HS-27A (cell line): ENCODE measurements at places on chromosomes 6 and 20.

- no peak for DNase-seq
Measured at GRCh38 chr6:137231895-137232294, 12.7 kb upstream of the IFNGR1 start.

GRCh38 chr6:10595731-10596664 lies 74.8 kb downstream of the GCNT2 start:
- DNase-seq: no peak

GRCh38 chr20:34452281-34452982 lies 63.8 kb upstream of the DYNLRB1 start:
- no peak for DNase-seq

DNA sequence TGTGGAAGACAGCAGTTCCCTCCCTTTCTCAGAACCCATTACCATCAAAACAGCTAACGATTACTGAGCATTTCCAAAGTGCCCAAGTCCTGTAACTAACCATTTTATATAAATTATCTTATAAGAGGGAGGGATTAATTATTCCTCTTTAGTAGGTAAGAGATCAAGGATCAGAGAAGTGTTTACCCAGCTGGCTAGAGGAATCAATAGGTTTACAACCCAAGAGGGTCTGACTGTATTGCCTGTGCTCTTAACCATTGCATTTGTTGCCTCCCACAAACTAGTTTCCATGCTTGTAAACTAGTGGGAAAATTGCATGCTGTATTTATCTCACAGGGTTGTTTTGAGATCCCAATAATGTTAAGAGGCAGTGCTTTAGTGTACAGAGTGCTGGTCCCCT lies 3.7 kb upstream of the DBNDD2 start:
- no peak for DNase-seq

DNA sequence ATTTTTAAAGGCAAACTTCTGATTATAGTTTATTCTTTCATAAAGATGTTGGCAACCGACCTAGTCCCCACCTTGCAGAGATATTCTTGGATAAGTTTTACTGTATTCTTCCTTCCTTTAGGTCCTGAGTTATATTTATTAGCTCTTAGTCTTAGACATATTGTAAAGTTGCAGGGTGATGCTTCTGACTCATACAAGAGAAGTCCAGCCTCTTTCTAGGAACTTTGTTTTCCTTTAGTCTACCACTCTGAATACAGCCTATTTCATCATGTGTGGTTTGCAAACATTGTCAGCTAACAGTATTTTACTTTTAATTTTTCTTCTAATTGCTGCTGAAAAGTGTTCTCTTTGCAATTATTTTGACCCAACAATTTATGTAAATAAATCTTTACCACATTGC lies 686.7 kb downstream of the COL12A1 start:
- no peak for DNase-seq

GRCh38 chr6:159976686-159977254 lies 7.9 kb downstream of the IGF2R start:
- DNase-seq: no peak

GRCh38 chr6:74181471-74181870 lies 485.5 kb downstream of the CD109 start:
- no peak for DNase-seq

GRCh38 chr20:24144371-24144770 lies 155.8 kb upstream of the GGTLC1 start:
- no peak for DNase-seq

DNA sequence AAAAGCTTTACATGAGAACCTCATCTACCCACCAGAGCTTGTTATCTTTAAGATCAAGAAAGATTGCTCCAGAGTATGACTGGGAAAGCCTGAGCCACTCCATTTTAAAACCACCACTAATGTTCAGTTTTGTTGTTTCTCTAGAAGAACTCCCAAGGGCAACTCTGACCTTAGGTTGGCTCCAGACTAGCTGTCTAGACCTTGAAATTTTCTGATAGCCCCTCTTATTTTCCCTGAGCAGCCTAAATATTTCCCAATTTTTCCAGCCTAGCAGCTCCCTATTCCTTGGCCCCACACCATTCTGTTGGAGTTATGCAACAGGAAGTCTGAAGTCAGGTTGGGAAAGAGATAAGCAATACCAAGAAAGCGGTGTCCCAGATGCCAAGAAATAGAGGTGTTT lies 84.6 kb upstream of the TCF21 start:
- DNase-seq: no peak

GRCh38 chr6:149082320-149082719 lies 235.2 kb upstream of the TAB2 start:
- DNase-seq: no peak

DNA sequence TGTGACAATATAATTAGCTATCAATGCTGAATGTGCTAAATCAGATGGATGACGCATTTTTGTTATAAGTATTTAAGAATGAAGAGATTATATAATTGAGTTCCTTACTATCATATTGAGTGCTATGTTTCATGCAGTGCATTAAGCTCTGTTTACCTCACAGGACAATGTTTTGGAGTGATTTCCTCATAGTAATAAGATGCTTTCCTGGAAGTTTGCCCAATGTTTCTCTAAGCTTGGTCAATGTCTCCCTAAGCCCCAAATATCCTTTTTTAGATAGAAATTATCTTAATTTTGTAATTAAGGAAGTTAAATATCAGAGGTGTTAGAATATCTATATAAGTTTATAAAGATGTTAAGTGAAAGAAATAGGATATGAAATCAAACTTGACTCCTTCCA lies 489.6 kb downstream of the MMUT start:
- no peak for DNase-seq

GRCh38 chr6:157461000-157461915 lies 80.3 kb downstream of the ZDHHC14 start:
- no peak for DNase-seq

DNA sequence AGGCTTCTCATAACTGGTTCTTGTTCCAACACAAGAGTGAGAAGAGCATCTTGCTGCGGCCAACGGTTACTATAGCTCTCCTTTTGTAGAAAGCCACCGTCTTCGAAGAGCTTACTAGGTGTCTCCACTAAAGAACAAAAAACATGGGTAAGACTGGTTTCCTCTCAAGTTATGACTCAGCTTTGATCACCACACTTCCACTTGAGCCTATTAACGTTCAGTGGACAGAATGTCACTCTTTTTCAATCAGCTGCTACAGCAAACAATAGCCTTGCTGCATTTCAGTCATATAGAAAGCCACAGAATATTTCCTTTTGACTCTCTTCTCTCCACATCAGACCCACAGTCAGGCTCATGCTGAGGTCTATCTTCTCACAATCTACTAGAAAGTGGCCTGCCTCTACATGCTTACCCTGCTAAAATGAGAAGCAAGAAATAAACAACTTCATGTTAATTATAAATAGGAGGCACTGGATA lies 243.5 kb upstream of the PREP start:
- no peak for DNase-seq

GRCh38 chr6:44263354-44264100 lies 1.8 kb downstream of the NFKBIE start:
- DNase-seq: no peak

DNA sequence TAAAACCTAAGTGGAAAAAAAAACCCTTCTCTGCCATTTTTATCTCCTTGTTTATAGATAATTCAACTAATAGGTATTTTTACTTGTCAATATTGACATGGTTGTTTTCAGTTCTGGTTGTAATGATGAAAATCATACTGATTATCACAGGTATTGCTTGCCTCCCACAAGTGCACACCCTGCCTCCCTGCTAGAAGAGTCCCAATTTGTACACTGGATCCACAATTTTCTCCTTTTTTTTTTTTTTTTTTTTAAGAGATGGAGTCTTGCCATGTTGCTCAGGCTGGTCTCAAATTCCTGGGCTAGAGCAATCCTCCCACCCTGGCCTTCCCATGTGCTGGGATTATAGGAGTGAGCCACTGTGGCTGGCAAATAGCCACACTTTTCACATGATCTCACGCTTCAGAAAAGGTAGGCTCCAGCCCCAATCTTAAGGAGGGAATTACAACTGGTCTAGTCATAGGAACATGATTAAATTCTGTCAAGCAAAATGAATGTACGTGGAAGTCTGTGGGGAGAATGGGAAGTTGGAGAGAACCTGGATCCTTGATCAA lies 12.3 kb downstream of the DYNLT2 start:
- no peak for DNase-seq

GRCh38 chr20:63098195-63098810 lies 91.5 kb upstream of the BHLHE23 start:
- no peak for DNase-seq

GRCh38 chr20:6877633-6878032 lies 110.1 kb downstream of the BMP2 start:
- no peak for DNase-seq

DNA sequence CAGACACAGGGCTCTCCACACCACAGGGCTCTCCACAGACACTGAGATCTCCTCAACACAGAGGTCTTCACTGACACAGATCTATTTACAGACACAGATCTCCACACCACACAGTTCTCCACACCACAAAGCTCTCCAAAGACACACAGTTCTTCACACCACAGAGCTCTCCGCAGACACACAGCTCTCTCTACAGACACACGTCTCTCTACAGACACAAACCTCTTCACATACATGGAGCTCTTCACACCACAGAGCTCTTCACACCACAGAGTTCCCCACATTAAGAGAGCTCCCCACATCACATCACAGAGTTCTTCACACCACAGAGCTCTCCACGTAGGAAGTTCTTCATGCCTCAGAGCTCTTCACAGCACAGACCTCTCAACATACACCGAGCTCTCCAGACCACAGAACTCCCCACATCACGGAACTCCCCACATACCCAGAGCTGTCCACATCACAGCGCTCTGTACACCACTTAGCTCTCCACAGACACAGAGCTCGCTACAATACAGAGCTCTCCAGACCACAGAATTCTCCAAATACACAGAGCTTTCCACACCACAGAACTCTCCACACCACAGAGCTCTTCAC lies 53.9 kb downstream of the ERMARD start:
- no peak for DNase-seq

DNA sequence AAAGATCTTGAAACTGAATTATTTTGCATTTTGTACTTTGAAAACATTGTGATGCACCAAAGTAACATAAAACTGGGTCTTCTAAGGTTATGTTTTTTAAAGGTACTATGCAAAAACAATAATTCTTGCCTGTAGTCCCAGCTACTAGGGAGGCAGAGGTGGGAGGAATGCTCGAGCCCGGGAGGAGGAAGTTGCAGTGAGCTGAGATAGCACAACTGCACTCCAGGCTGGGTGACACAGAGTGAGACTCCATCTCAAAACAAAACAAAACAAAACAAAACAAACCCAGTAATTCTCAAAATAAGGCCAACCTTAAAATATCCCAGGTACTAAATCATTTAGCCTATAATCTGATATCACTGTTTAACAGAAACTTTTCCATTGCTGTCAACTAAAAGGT lies 269.6 kb downstream of the KHDC1L start:
- DNase-seq: no peak

GRCh38 chr6:77034161-77034560 lies 429.1 kb downstream of the HTR1B start:
- DNase-seq: peak; percentile 83

DNA sequence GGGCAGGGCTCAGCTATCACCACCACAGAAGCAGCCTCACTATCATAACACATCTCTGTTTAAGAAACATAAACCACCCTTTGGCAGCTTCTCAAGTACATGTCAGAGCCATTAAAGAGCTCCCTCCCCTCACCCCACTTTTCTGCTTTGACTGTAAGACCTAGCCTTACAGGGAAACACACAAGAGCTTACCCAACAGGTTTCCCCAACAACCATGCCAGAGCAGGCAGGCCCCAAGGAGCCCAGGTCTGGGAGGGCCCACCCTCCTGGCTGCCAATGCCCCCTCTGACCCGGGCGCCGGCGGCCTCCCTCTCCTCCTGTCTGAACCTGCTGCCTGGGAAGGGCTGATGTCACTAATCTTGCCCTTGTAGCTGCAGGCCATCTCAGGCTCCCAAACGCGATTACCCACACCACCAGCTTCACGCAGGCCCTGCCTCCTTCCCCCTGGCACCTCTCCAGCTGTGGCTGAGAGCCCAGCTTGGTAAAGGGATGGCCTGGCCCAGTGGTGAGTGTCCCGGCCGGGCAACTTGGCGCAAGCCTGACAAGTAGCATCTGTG lies 402.0 kb downstream of the MAFB start:
- no peak for DNase-seq

DNA sequence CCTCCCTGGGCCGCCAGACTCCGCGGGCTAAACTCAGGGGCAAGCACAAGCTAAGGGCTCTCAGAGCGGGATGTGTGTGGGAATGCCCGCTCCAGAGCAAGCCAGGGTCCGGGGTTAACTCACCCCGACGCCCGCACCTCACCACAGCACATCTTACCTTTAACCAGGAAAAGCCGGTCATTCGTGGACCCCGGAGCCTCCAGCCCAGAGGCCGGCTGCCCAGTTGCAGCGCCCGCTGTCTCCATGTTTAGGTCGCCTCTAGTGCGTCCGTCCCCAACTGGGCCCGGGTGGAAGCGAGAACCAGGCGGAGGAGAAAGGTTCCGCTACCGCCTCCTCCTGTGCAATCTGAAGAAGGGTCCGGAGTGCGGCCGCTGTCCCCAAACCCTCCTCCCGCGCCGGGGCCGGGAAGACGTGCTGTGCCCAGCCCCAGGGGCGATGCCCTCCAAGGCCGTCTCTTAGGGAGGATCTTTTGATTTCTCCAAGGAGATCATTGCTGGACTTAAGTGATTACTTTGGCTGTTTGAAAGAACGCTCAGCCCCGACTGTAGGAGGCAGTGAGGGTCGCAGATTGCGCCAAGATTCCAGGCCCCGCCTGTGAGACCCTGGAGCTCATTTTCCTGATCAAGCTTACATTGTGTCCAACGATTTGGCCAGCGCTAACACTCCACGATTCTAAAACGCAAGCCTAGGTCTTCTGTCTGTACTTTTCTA lies at the start of gene TMEM242:
Gene TMEM242 (minus strand): TSS at position 265 of the 711 bp plus-strand sequence. CDS start 20 bp downstream, at position 245.
- DNase-seq: peak; percentile 90

DNA sequence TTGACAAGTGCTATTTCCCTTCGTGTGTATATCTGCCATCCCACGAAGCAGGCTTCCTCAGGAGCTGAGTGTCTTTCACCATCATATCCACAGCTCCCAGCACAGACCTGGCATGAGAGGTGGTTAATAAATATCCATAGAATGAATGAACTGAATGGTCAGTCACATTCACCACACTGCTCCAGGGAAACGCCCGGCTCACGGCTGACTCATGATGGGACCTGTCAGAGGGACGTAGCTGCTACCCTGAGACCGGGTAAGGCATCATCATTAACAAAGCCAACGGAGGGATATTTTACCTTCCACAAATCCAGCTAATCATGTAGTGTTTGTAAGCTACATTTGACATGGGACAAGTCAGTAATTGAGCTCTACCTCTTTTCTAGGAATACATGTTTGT lies 12.5 kb downstream of the AGPAT4 start:
- DNase-seq: no peak

DNA sequence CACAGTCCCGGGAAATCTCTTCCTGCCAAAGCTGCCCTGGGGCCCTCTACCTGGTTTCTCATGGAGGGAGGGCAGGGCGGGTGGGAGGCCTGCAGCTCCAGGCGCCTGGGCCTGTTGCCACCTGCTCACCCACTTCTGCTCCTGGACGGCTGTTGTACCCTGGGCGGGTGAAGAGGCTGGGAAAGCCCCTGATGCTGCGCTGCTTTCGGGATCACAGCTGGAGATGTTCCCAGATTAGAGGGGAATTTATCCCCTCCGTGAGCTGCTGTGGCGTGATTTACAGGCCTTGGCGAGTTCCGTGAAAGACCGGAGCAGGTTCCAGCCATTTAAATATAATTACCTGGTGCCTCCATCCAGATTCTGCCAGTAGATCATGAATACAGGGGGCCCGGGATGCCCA lies 12.3 kb upstream of the VSTM2L start:
- no peak for DNase-seq

- DNase-seq: no peak
Measured at GRCh38 chr20:61332016-61332975, 80.2 kb downstream of the CDH4 start.
